A673 (cell line): ENCODE measurements at places on chromosomes 5 and 9. TPM values are rescaled to one million over a fixed set of nuclear protein-coding genes. Genes with fewer than 3 reads are reported as not detected.

The SPATA31D4 gene
- total RNA-seq, result not detected in 2 replicates

The SLC44A1 gene
- total RNA-seq, result 9.4 and 11.9 TPM in 2 replicates

The CAMK2A gene
- total RNA-seq, result not detected in 2 replicates

The SLC45A2 gene
- 0.28 and 0.31 TPM in 2 replicates for total RNA-seq

The LAMC3 gene
- total RNA-seq, result 0.28 and 0.37 TPM in 2 replicates

The MELK gene
- 80.9 and 87.8 TPM in 2 replicates for total RNA-seq

The PCDHAC1 gene
- total RNA-seq, result 7.2 and 8.8 TPM in 2 replicates

The RNF130 gene
- total RNA-seq, result 31.4 and 31.6 TPM in 2 replicates

The TRIM32 gene
- total RNA-seq, result 28.9 and 29.4 TPM in 2 replicates

The DIRAS2 gene
- not detected in 2 replicates for total RNA-seq

The PCDHGB1 gene
- total RNA-seq, result 7.6 TPM in 2 replicates

The OR2Y1 gene
- total RNA-seq, result not detected in 2 replicates

The FAM153A gene
- not detected in 2 replicates for total RNA-seq

The ANXA2R gene
- total RNA-seq, result 1.4 and 1.9 TPM in 2 replicates

The LHX3 gene
- 0.11 TPM in 1 of 2 replicates, not detected in the other for total RNA-seq

The DBH gene
- not detected in 2 replicates for total RNA-seq

The ADAMTS13 gene
- total RNA-seq, result 1.3 and 3.1 TPM in 2 replicates

The EIF4E1B gene
- not detected in 2 replicates for total RNA-seq

The WASHC1 gene
- total RNA-seq, result 21.1 TPM in 2 replicates

The IRX2 gene
- not detected in 2 replicates for total RNA-seq

The CRB2 gene
- total RNA-seq, result 0.47 and 0.55 TPM in 2 replicates

The EFNA5 gene
- total RNA-seq, result 14.0 and 16.7 TPM in 2 replicates

The PCDHB16 gene
- total RNA-seq, result 11.3 and 12.8 TPM in 2 replicates

The CAVIN4 gene
- total RNA-seq, result 3.9 and 5.0 TPM in 2 replicates

The NUDT2 gene
- total RNA-seq, result 19.1 and 25.3 TPM in 2 replicates

The FBXL7 gene
- 5.9 and 6.6 TPM in 2 replicates for total RNA-seq

The IL3 gene
- not detected in 2 replicates for total RNA-seq

The ZNF474 gene
- total RNA-seq, result not detected in 2 replicates

The HBEGF gene
- total RNA-seq, result 12.0 and 14.7 TPM in 2 replicates

The HTR4 gene
- not detected in 2 replicates for total RNA-seq
